ENCODE measurements at places on chromosomes 7 and 10. TPM values are rescaled to one million over a fixed set of nuclear protein-coding genes. Genes with fewer than 3 reads are reported as not detected.
A peak's percentile ranks its signal among the peaks of the same experiment; 100 is the strongest.

CTNNA3 gene
- 8.8 TPM for total RNA-seq

DNA sequence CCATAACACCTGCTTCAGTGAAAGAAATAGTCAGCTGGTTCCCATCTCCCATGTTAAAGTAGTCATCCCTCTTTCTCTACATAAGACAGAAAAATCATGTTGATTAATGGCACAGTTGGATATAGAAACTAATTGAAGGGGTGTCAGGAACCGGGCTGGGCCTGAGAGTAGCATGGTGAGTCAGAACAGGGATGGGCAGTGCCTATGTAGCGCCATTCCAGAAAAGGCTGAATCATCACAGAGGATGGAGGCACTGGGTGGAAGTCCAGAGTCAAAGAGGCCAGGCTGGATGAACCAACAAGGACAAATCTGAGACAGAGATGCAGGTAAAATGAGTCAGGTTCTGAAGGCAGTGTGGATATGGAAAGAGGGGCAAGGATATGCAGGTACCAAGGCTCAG lies 201.2 kb downstream of the LHFPL3 start:
- H3K36me3 ChIP-seq: no peaks in the 10 kb centered on the region
- H3K4me3 ChIP-seq: no peak overlapping the region
- no peak overlapping the region for H3K27ac ChIP-seq
- no peak for DNase-seq

DNA sequence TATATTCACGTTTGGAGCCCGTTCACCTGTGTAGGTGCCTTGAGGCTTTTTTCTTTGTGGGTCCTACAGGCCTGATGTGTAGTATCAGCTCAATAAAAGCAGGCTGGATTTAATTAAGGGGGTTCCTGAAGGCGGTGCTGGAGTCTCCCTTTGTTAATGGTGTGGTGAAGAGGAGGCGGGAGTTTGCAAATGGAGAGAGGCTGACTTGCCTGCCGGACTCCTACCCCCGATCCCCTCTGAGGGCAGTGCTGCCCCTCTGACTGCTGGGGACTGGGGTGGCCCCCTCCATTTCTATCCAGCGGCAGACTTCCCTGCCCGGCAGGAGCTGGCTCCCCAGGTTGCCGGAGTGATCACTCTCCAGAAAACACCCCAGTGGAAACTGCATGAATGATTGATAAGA lies 45.1 kb downstream of the ZMIZ1 start:
- no peak overlapping the region for H3K4me3 ChIP-seq
- DNase-seq: no peak
- H3K27me3 ChIP-seq: no peaks in the 10 kb centered on the region
- no peak overlapping the region for H3K27ac ChIP-seq
- no peaks in the 10 kb centered on the region for H3K4me1 ChIP-seq

- H3K4me1 ChIP-seq: no peaks in the 10 kb centered on the region
- no peaks in the 10 kb centered on the region for H3K36me3 ChIP-seq
- no peak overlapping the region for H3K27ac ChIP-seq
Observed at GRCh38 chr7:46576950-46577349, 655.9 kb upstream of the IGFBP3 start.

AS3MT gene
- total RNA-seq: 1.2 TPM

- no peaks in the 10 kb centered on the region for H3K27me3 ChIP-seq
- DNase-seq: no peak
- peaks cover 3% of the 10 kb centered on the region for H3K4me1 ChIP-seq
- H3K27ac ChIP-seq: peak overlapping the region; percentile 67
Observed at GRCh38 chr7:80900583-80901576, 18.0 kb downstream of the SEMA3C start.

DNA sequence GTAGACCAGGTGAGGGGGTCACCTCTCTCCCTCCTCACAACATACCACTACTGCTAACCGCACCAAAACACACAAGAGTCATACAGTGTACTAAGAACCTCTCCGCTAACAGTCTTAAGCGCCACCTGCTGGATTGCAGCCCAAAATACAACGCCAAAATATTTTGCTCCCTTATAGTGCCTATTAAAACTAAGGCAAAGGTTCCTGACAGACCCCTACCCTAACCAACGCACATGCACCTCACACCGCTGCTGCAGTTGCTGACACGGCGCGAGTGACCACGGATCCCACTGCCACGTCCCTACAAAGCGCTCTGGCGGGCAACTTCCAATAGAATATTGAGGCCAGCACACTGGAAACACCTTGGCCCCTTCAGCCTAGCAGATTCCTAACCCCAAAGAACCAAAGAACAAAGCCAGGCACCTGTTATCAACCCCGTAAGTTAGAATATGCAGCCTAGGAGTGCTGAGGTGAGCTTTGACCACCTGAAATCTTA lies 563.6 kb upstream of the SEMA3D start:
- no peaks in the 10 kb centered on the region for H3K27me3 ChIP-seq
- H3K4me3 ChIP-seq: no peak overlapping the region
- H3K4me1 ChIP-seq: no peaks in the 10 kb centered on the region
- H3K27ac ChIP-seq: no peak overlapping the region
- no peaks in the 10 kb centered on the region for H3K36me3 ChIP-seq

GRCh38 chr10:104052431-104052830 lies 33.2 kb downstream of the COL17A1 start:
- DNase-seq: no peak
- H3K4me3 ChIP-seq: no peak overlapping the region
- H3K27me3 ChIP-seq: no peaks in the 10 kb centered on the region
- H3K27ac ChIP-seq: no peak overlapping the region

All from aorta (tissue), 5 donors.